Left renal pelvis (tissue), 4 donors: ENCODE measurements at places on chromosomes 4 and X.

DNA sequence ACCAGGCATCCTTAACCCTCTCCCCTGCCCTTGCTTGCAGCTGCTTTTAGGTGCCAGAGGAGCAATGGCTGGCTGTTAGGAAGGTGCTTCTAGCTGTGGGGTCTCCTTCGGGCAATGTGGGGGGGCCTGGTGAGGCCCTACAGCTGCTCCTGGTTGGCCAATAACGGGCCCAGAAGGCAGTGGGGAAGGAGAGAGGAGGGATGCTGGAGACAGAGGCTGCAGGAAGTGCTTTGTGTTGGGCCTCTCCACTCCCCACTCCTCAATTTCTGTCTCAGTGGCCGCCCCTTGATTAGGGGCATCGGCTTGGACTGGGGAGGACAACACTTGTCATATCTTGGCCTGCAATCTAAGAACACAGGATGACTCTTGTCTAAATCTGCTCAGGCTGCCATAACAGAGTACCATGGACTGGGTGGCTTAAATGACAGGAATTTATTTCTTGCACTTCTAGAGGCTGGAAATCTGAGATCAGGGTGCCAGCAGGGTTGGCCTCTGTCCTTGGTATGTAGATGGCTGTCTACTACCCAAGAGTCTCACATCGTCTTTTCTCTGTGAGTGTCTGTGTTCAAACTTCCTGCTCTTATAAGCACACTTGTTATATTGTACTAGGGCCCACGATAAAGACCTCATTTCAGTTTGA, 374.3 kb downstream of the MID1IP1 start:
- DNase-seq, result no peak

- no peak for DNase-seq
Observed at GRCh38 chr4:101977076-101977475, 186.5 kb downstream of the BANK1 start.

DNA sequence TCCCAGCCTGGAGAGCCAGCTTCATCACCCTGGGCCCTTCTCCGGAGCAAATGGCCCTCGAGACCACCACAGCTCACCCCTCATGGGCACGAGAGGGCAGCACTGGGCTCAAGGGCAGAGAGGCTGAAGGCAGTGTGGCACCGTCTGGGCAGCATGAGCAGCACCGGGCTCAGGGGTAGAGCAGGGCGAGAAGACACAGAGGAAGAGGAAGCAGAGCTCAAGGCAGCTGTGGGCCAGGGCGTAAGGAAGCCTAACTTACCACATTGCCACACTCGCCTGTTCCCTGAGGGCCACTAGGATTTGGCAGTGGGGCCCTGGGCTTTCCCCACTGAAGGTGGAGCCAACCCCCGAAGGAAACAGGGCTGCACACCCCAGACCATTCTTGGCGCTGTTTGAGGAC, 15.5 kb downstream of the ZNF185 start:
- DNase-seq, result no peak

DNA sequence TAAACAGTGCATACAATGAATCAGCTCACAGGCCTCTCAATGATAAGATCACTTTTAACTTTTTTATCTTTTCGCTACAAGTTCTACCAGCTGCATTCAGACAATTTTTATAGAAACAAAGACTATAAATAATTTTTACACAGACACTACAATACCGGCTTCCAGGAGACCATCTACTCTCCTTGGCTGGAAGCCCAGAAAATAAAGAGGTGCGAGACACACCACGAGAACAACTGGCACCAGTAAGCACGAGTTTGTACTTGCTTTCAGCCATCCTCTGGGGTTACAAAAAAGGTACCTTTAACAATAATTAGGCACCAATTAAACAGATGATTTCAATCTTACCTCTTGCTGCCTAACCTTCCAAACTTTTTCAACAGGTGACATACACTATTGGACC, 11.2 kb upstream of the PRDX4 start:
- DNase-seq, result no peak

GRCh38 chr4:8914461-8915171, 43.0 kb upstream of the HMX1 start:
- no peak for DNase-seq

GRCh38 chr4:21815651-21816377, 132.8 kb downstream of the KCNIP4 start:
- DNase-seq, result no peak

- no peak for DNase-seq
Observed at GRCh38 chrX:107831071-107831730, 5.5 kb downstream of the MID2 start.

- no peak for DNase-seq
Observed at GRCh38 chr4:38800961-38801450, 3.6 kb downstream of the TLR1 start.

DNA sequence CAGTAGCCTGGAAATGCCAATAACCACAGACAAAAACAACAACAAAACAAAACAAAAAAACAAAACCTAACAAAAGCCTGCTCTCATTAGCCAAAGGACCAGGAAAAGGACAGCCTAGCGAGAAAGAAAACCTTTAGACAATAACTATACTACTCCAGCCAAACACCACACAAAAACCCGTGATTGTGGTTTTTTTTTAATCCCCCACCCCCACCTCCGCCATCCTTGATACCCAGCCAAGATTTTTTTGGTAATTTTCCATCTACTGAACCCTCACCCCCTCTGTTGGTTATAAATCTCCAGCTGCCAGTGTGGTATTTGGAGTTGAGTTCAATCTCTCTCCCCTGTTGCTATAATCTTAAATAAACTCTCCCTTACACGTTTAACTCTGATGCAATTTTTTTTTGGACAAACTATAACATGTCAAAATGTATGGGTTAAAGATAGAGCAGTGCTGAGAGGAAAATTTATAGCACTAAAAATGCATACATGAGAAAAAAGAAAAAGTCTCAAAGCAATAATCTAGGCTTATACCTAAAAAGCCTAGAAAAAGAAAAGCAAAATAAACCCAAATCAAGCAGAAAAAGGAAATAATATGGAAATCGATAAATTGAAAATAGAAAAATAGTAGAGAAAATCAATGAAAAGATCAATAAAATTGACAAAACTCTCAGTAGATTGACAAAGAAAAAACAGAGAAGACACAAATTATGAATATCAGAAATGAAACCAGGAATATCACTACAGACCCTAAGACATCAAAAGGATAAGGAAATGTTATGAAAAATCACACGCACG, 83.7 kb downstream of the NAT8L start:
- DNase-seq, result no peak

DNA sequence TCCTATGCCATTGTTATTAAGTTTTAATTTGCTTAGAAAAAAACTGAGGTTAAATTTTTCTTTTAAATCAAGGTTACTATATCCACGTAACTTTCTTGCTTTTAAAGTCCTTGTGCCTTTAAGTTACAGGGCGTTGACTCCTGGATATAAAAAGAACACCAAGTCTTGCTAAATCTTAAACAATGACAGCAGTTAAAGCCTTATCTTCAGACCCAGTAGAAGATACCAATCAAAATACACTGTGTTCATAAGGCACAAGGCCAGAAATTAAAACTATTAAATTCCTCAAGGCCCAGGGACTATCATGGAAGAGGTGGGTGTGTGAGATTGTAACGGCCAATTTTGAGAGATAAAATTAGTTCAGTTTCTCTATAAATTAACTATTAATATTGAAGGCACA, 60.4 kb downstream of the PAGE2 start:
- no peak for DNase-seq

DNA sequence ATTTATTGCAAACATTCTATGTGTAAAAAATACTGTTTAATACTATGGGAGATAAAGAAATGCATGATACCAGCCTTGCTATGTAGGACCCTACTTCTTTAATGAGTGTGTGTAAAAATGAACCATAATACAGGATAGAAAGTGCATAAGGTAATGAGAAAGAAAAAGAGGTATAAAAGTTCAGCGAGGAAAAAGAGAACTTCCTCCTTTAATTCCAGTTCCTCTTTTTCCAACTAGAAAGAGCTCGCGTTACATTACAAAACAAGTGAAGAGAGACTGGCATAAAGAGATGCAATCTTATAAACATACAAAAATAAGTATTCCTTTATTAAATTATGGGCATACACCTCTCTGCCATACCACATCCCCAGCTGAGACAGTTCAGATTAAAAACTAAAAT, 77.4 kb downstream of the ANKRD17 start:
- DNase-seq, result no peak

DNA sequence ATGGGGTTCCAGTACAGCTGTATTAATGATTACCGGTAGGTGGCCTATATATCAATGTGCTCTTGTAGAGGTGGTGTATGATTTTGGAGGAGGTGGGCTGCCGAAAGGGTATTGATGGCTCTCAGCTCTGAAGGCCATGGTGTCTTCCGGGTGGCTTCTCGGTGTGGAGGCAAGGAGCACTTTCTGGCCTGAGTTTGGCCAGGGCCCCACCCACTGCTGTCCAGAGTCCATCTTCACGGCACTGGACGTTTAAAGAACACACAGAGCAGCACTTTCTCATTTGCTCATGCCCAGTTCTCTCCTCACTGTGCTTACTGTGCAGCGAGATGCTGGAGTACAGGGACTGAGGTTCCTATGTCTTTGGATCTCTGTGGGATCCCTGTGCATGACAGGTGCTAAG, 16.1 kb downstream of the BST1 start:
- no peak for DNase-seq

DNA sequence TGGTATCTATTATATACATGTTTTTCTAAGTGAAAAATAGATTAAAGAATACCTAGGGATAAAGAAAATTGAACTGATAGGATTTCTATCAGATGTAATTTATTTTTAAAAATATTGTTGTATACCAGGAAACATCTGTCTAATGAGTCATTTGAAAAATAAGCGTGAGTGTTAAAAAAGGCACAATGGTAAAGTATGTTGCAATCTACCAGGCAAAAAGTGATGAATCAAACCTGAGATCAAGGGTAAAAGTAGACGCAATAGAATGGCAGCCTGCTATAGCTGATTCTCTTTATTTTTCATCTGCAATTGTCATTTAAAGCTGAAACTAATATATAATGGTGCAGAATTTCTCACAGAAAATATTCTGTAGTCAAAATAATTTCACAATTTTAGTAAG, 1119.6 kb downstream of the PCDH18 start:
- DNase-seq, result no peak

- peak; percentile 33 for DNase-seq
Observed at GRCh38 chrX:2691543-2692220, 587 bp downstream of the CD99 start.

- DNase-seq, result no peak
Observed at GRCh38 chrX:6002056-6002455, 226.6 kb downstream of the NLGN4X start.

DNA sequence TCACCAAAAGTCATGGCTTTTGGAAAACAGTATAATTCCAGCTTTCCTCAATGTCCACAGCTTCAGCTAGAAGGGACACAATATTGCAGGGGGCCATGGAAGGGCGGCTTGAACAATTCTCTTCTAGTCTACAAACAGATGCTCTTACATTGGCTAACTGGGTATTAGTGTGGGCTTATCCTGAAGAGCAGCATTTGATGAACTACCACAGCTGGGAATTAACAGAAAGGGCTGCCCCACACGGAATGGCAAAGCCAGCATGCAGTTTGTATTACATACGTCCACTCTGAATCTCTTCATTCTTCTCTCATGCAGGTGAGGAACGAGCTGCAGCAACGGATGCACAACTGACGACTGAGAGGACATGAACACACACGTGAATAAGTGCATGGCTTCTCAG, 13.0 kb upstream of the PDCL2 start:
- no peak for DNase-seq

DNA sequence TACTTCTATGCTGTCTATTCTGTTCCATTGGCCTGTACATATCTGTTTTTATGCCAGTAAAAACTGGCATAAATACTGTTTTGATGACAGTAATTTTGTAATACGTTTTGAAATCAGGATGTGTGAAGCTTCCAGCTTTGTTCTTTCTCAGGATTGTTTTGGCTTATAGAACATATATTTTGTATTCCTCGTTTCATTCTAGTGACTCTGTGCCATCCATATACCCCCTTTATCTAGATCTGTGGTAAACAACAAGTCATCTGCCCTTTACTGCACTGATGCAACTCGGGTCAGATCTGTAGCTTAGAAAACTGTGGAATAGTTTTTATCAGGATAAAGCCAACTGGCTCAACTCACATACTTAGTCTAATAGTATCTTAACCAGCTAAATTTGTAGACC, 233.7 kb downstream of the PRDM5 start:
- DNase-seq, result no peak

GRCh38 chr4:47519239-47519883, 34.3 kb downstream of the ATP10D start:
- DNase-seq, result no peak

DNA sequence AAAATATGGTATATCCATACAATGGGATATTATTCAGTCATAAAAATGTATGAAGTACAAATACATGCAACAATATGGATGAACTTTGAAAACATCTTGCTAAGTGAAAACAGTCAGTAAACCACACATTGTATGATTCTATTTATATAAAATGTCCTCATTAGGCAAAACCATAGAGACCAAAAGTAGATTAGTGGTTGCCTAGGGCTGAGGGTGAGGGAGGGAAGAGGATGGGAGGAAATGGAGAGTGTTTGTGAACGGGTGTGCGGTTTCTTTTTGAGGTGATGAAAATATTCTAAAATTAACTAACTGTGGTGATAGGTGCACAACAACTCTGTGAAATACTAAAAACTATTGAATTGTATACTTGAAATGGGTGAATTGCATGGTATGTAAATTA, 29.6 kb downstream of the TEX11 start:
- no peak for DNase-seq

- DNase-seq, result no peak
Observed at GRCh38 chr4:165866019-165866650, 6.9 kb upstream of the TLL1 start.

DNA sequence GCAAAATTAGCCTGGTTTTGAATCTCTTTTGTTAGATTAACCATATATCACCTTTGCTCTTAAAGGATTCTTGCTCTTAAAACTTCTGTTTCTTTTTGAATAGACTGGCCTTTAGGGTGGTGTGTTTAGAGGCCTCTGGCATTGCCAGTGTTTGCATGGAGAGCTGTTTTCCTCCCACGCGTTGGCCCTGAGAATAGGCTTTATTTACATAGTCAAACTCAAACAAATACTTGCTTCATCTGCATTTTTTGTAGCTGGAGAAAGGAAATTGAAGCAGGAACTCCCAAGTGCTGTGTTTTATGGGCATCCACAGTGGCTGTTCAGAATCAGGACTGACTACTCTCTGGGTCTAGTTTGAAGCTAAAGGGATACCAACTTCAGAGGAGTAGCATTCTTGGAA, 2.7 kb downstream of the SHROOM2 start:
- DNase-seq, result no peak

- no peak for DNase-seq
Observed at GRCh38 chr4:125267630-125268029, 47.1 kb upstream of the FAT4 start.

- no peak for DNase-seq
Observed at GRCh38 chrX:15761564-15762191, 23.6 kb downstream of the CA5B start.

- no peak for DNase-seq
Observed at GRCh38 chr4:78706302-78706701, 69.8 kb upstream of the BMP2K start.

DNA sequence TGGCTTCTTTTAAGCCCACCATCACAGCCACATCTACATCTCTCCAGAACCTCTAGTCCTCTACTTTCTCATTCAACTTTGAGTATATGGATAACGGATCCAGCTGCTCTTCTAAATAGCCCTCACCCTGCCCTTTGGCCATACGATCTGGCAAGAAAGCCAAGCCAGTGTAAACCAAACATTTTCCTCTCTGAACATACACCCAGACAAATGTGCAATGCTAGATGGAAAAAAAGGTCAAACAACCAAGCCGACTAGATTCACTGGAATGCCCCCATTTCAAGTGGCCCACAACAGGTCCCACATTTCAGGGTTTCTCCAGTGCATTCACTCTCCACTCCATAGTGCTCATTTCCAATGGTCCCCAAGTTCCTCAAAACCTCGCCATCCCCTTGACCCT, 24.0 kb downstream of the USP46 start:
- DNase-seq, result no peak
